SJSA1 (cell line): ENCODE measurements at places on chromosomes 7 and 10. TPM values are rescaled to one million over a fixed set of nuclear protein-coding genes. Genes with fewer than 3 reads are reported as not detected.

DNA sequence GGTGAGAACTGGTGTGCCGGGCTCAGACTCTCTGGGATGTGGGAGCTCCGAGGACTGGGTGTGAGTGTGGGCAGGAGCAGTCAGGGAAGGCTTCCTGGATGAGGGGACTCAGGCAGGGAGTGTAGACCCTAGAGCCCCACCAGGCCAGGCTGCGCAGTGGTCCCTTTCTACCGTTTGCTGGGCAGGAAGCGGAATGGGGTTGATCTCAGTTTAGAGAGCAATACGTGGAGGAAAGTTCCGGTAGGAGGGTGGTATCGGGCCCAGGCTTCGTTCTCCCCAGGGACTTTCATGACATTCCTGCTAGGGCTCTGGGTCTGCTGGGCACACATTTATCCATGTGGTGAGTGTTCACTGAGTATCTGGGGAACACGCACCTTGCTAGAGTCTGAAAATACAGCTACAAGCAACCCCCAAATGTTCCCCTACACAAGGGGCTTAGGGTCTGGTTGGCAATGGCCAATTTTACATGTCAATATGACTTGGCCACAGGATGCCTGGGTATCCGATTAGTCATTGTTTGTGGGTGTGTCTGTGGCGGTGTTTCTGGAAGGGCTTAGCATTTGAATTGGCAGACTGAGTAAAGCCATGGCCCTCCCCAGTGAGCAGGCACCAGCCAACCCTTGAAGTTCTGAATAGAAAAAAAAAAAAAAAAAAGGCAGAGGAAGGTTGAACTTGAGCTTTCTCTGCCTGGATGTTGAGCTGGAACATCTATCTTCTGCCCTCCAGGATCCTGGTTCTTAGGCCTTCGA is 20.8 kb downstream of the GHRHR start:
- peak; percentile 14 for DNase-seq

DNA sequence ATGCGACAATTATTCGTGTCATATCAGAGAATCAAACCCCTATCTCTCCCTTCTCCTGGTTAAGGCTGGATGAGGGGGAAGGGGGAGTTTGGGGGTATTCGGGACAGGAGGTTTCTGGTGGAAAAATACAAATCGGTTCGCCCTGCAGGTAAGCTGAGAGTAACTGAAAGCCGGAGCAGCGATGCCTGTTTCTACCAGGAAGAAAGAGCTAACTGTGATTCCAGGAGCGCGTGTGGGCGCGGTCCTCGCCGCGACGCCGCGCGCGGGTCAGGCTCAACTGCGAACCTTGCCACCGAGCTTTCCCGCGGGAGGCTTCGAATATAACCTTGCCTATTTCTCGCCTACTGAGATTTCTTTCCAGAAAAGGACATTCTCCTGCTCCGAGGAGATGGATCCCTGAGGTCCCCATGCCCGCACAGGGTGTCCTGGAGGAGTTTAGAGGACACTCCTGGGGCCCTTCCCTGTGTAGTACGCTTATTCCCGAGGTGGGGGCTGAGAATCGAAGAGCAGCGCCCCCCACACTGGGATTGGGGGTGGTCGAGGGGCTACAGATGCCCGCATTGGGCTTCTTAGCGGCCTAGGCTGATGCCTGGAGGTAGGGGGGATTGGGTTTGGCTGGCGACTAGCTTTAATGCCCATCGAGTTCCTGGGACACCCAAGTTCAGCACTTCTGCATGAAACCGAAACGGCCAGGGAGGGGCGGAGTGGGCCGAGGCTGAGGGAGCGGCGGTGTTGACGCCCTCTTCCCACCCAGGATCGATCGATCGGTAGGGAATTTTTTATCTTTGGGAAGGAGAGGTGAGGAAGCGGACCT is 13.0 kb upstream of the DLX6 start:
- DNase-seq: no peak

DNA sequence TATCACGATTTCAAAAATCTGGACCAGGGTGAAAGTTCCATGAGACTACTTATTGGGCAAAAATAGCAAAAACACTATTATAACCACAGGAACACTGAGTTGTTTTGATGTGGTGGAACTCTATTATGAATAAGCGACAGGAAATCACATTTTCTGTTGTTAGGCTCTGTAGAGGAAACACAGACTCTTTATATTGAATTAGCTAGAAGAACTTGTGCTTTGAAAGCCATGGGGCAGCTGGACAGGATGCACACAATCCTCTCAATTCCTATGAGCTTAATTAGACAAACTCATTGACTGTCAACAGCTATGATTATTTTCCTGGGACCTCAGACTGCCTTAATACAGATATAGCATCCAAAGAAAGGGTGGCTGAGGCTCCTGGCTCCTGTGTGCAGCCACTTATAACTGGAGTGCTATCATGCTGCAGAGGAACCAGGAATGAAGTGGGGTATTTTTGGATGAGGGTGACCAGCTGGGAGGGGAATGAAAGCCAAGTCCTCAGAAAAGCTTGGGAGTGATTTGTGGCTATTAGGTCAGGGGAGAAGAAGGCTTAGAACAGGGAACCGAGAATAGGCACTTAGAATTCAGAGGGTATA is 657.3 kb downstream of the TYW1 start:
- DNase-seq: no peak

IDI2 gene
- not detected in 2 replicates for total RNA-seq

GRCh38 chr7:124399941-124400340 is 365.7 kb downstream of the GPR37 start:
- DNase-seq: no peak
